NCI-H1105 treated with DMSO at 0.1 percent for 48 hours (cell line): ENCODE measurements at places on chromosomes 6 and 20.

GRCh38 chr20:25306991-25307903, 59.4 kb downstream of the PYGB start:
- no peak for DNase-seq

- no peak for DNase-seq
Observed at GRCh38 chr6:64325093-64325492, 689.5 kb downstream of the PHF3 start.

- DNase-seq, result no peak
Observed at GRCh38 chr20:36355469-36356171, 49.5 kb downstream of the DLGAP4 start.

- DNase-seq, result no peak
Observed at GRCh38 chr6:38413102-38413800, 226.5 kb downstream of the BTBD9 start.
